Hindlimb muscle (tissue), 1 donor: ENCODE measurements at places on chromosomes 7 and 10.

- no peak for DNase-seq
Measured at GRCh38 chr10:97771055-97771891, 526 bp downstream of the SFRP5 start.

- no peak for DNase-seq
Measured at GRCh38 chr10:105840288-105840770, 1199.2 kb downstream of the SORCS3 start.

GRCh38 chr10:132209130-132209529 is 22.4 kb downstream of the DPYSL4 start:
- DNase-seq = no peak

DNA sequence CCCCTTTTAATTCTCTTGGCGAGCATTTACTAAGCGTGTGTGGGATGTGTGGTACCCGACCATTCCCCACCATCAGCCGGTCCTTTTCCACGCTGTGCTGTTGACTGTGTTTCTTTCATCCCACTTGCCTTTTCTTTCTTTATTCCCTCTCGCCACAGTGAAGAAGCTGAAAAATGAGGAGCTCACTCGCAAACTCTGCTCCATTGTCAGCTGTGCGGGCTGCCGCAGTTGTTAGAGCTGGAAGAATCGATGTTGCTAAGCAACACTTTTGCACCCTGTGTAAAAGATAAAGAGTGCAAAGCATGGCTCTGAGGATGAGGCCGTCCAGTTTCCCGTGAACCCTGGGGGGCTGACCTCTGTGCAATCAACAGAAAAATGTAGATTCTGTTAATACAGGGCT is 203.1 kb upstream of the NEBL start:
- DNase-seq = no peak

DNA sequence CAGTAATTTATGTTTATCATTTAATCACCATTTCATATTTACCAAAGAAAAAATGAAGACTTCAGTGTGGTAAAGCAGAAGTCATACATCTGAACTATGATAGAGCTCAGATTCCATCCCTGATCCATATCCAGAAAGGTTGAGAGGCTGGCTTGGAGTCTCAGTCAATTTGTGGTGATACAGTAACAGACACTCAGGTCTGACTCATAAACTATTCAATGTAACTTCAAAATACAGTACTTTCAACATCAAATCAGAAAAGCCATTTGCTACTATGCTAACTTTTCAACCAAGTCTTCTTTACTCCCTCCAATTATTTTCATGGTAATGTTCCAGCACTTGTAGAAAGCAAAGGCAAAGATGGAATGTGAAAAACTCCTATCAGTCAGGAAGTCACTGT is 190.4 kb downstream of the HDAC9 start:
- no peak for DNase-seq

- DNase-seq = no peak
Measured at GRCh38 chr7:152897401-152897800, 137.8 kb downstream of the ACTR3B start.

DNA sequence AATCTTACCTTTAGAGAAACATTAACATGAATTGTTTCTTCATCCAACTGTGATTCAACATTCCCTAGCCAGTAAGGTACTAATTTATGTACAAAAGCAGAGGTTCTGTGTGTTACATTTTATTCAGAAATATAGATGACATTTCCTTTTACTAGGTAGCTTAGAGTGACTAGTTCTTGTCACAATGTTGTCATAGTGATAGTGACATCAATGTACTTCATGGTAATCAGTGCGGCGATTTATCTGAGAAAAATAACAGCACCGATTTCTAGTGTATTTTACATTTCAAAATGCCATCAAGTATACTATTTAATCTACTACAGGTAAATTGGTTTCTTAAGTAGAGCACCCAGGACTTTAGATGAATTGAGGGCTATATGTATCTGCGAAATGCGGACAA is 72.1 kb upstream of the DGKB start:
- DNase-seq = no peak

GRCh38 chr7:101940151-101940550 is 122.7 kb downstream of the CUX1 start:
- no peak for DNase-seq

DNA sequence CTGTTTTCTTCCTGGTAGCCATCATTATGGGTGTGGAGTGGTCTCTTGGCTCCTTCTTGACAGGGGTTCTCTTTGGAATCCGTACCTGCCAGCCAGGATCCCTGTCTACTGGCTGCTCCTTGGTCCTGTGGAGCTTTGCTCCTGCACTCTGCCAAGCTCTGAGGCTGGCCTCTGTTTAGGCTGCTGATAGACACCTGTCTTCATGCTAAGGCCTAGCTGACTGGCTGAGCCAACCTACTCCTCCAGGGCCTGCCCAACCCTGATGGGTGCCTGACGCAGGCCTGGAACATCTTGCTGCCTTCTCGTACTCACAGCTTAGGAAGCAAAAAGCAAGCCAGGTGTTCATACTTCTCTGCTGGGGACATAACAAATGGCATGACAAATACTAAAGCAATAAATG is 333.6 kb upstream of the ZNF32 start:
- no peak for DNase-seq

GRCh38 chr7:120988591-120989256 is at the start of gene CPED1:
CPED1 (plus strand) TSS chr7:120988711; CDS start chr7:120989622, 911 bp downstream.
- peak; percentile 81 for DNase-seq

- DNase-seq = no peak
Measured at GRCh38 chr7:119886007-119886406, 387.0 kb upstream of the KCND2 start.

DNA sequence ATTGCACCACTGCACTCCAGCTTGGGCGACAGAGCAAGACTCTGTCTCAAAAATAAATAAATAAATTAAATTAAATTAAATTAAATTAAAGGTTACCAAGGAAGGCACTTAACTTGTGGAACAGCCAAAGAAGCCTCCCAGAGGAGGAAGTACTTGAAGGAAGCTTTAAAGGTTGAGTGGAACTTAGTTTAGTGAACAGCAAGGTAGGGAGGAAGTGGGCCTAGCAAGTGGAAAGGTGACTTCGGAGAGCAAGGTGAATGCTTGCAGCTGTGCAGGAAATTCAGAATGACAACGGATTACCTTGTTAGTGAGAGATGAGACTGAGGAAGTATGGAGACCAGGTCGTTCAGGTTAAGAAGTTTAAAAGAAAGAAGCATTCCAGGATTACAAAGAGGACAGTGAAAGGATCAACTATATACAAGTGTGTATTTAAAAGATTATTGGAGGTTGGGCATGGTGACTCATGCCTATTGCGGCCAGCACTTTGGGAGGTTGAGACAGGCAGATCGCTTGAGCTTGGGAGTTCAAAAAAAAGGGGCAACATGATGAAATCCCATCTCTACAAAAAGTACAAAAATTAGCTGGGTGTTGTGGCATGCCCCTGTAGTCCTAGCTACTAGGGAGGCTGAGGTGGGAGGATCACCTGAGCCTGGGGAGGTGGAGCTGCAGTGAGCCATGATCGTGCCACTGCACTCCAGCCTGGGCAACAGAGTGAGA is 12.8 kb upstream of the RPEL1 start:
- no peak for DNase-seq

- DNase-seq = no peak
Measured at GRCh38 chr7:36760856-36761762, 36.8 kb upstream of the AOAH start.

DNA sequence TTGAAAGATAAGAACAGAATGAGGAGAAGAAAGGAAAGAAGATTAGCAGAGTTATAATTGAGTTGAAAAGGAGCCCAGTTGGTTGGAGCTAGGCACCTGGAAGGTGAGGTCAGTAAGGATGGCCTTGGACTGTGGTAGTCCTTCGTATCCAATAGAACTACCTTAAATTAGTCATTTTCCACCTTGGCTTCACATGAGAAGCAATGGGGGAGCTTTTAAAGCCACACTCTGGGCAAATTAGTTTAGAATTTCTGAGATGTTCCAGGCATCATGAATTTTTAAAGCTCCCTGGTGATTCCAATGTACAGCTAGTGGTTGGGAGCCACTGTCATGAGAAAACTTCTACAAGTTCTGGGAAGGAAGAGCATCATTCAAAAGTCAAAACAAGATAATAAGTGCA is 27.3 kb upstream of the CYP3A5 start:
- no peak for DNase-seq

DNA sequence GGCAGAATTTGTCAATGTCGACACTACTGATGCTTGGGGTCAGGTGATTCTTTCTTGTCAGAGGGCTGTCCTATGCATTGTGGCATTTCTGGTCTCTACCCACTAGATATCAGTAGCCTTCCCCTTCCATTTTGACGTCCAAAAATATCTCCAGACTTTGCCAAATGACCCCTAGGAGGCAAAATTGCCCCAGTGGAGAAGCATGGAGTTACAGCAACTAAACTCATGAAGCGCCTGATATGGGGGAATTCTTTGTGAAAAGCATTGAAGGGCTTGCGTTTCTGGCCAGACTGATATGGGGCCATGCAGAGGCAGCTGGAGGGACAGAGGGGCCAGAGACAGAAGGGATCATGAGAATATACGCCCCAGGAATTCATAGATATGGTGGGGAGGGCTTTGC is 43.6 kb downstream of the ADRB1 start:
- no peak for DNase-seq

DNA sequence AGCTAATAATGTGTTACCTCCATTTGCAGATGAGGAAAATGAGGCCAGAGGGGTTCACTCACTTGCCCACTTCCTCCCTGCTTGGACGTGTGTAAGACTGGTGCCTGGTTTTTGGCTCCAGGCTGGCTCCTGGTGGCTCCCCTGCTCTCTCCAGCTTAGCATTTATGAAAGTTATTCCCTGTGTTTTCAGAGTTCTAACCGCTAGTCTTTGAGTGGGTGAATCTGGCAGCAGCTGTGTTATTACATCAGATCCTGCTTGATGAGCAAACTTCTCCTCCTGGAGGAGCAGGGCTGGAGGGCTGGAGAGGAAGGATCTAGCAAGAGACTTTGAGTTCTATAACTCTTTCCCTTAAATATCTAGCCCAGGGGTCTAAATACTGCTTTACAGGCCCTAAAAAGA is 80.9 kb upstream of the AGBL3 start:
- DNase-seq = peak; percentile 55

- no peak for DNase-seq
Measured at GRCh38 chr7:112084520-112084971, 121.7 kb downstream of the DOCK4 start.

DNA sequence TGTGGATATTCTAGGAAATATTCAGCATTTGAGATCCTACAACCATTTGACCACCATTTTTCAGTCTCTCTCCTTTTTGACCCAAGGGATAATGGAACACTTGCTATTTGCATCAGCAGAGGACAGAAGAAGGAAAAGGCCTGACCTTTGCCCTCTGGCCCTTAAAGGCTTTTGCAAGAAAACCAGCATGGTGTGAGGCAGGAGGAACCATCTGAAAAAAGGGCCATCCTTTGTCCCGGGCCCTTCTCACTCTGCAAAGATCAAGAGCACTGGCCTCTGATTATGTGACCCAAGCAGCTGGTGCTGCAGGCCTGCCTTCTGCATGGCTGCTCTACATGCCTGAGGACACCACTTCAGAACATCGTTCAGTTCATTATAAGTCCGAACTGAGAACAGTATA is 133.3 kb upstream of the STK17A start:
- no peak for DNase-seq

GRCh38 chr7:106075937-106076336 is 36.2 kb downstream of the SYPL1 start:
- DNase-seq = no peak

DNA sequence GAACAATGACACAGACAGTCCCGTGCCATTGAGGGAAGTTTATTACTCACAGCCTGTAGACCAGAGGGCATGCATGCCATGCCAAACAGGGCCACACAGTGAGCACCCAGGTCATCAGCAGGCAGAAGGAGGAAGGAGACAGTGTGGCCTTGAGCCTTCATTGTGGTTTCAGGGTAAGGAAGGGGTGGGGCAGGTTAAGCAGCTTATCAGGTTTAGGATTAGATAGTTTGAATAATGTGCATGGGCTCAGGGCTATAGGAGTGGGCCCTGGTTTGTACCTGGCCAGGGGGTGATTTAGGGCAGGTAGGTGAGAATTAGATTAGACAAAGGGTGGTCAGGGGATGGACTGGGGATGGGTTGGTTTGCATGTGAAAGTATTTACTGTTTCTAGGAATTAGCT is 67.9 kb downstream of the ADCY1 start:
- DNase-seq = no peak

- DNase-seq = no peak
Measured at GRCh38 chr7:4479367-4480039, 202.6 kb upstream of the FOXK1 start.

DNA sequence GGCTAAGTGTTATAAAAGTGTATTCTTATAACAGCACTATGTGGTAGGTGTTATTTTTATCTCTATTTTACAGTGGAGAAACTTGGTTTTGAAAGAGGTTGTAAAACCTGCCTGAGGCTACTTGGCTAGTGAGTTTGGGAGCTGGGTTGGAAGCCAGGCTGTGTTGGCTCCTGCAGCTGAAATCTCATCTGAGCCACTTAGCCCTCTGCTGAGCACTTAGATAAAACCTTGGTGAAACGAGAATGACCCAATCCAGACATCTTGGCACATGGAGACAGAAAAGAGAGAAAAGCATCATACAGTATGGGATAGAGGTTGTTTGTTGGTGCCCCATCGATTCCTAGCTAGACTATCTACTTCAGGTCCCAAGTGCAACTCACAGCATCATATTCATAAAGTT is 37.4 kb downstream of the BLNK start:
- DNase-seq = no peak

GRCh38 chr10:91017198-91017597 is 96.3 kb upstream of the ANKRD1 start:
- no peak for DNase-seq

DNA sequence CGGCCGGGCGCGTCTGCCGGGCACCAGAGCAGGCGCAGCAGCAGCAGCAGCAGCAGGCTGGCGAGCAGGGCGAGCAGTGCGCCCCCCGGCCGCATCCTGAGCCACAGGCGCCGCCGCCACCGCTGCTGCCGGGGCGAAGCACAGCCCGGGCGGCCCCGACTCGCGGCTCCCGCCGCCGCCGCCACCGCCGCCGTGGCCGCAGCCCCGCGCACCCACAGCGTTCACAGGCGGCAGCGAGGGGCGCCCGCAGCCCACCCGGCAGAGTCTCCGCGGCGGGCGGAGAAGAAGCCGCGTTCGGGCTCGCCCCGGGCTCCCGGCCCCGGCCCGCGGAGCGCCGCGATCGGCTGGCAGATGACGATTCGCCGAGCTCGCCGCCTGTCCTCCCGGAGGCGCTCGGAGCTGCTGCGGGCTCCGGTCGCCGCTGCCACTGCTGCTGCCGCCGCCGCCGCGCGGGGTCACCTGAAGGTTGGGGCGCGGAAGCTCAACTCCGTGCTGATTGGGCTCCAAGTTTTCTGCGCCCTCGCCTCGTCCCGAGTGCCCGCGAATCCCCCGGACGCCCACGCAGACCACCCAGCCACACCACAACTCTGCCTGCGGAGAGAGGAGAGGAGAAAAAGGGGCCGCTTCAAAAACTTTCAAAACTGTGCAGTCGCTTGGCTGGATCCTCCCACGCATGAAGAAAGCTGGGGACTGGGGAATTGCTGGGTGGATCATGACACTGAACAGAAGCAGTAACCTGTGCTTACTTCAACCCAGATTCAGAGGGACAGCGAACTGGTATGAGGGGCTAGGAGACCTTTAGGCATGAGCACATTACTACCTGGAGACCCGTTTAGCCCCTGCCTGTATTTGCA is at the start of gene ST8SIA6:
Gene ST8SIA6, minus strand, starts transcription at position 435 of the 854 bp plus-strand sequence. Its CDS starts 340 bp downstream, at position 95.
- peak; percentile 72 for DNase-seq
